Islet precursor cell (in vitro differentiated cells): ENCODE measurements at places on chromosomes 4 and X.

- DNase-seq: peak; percentile 71
Observed at GRCh38 chr4:104421566-104421965, 73.1 kb downstream of the CXXC4 start.

- DNase-seq: no peak
Observed at GRCh38 chrX:113195949-113196348, 355.3 kb upstream of the AMOT start.

- peak; percentile 94 for DNase-seq
Observed at GRCh38 chr4:10173754-10174749, 57.5 kb upstream of the WDR1 start.

- no peak for DNase-seq
Observed at GRCh38 chrX:113274791-113275190, 434.2 kb upstream of the AMOT start.

DNA sequence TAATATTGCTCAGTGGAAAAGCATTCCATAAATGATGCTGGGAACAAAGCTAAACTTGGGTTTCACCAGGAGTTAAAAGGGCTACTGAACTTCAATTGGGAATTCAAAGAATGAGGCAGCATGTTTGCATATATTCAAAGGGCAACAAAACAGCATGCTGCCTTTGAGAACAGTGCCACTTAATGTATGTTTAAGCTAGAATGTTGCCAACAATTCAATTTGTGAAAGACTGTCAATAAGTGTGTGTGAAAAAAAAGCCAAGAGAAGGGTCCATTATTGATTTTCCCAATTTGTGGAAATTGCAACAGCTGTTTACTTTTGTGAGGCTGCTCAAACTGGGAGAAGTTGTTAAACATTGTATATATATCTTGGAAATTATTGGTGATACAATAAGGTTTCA, 701.9 kb upstream of the ACTRT1 start:
- DNase-seq: no peak

GRCh38 chrX:27463187-27463586, at the start of gene PPP4R3C:
Gene PPP4R3C, minus strand, starts transcription at chrX:27463341. Its CDS starts 45 bp downstream, at chrX:27463296.
- DNase-seq: no peak

DNA sequence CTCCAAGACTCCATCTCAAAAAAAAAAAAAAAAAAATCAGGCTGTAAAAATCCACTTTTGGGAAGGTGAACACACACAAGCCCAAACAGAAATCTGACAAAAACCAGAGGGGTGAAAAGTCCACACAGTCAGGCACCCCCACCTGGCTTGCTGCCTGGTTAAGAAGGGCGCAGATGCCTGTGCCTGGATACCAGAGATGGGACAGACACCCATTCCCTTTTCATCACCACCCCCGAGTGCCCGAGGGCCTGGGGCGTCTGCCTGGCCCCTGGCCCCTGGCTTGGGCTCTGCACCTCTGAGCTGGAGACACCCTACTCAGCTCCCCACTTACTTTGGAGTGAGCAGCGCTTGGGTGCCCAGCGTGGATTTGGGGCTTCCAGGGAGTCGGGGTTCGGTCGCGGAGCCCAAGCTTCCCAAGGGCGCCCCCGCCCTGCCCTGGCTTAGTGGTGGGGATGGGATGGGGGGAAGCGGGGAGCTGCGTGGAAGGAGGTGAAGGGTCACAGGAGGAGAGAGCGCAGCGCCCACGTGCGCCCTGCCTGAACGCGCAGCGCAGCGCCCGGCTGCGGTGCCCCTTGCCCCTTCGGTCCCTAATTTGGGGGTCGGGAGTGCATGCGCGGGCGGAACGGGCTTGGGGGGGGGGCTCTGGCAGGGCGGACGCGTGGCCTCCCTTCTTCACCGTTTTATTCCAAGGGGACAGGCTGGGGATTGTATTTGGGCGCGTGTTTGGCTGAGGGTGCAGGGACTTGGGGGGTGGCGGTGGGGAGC, 11.3 kb downstream of the SHOX start:
- DNase-seq: no peak

GRCh38 chrX:69179380-69179911, 14.2 kb upstream of the PJA1 start:
- DNase-seq: peak; percentile 62

DNA sequence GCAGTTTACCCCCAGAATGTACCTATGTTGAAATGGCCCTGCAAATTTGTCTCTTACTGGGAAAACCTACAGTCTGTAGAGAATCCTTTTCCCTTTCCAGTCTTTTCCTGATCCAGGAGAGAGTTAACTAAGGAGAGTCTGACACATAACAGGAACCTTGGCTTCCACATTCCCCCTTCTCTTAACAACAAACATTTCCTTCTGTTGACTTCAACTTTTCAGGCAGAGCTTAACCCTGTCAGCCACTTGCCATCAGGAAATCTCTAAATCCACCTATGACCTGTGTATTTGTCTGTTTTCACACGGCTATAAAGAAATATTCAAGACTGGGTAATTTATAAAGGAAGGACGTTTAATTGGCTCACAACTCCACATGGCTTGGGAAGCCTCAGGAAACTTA, 45.6 kb upstream of the GPR78 start:
- no peak for DNase-seq

DNA sequence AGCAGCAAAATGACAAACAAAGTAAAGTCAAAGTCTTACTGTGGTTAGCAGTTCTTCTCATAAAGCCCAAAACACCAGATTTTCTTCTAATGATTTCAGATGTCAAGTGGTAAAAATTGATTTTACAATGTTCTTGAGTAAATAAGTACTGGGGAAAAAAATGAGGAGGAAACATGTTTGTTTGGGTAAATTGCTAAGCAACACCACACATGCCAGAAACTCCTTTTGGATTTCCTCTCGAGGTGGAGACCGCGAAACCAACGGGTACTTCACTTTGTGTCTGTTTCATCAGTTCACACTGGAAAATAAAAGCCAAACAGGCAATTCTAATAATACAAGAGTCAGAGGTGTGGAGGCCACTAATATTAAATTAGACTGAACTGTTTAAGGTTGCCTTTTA, 4.6 kb upstream of the PKD2 start:
- no peak for DNase-seq

- DNase-seq: no peak
Observed at GRCh38 chr4:128299848-128300247, 12.2 kb upstream of the PGRMC2 start.

DNA sequence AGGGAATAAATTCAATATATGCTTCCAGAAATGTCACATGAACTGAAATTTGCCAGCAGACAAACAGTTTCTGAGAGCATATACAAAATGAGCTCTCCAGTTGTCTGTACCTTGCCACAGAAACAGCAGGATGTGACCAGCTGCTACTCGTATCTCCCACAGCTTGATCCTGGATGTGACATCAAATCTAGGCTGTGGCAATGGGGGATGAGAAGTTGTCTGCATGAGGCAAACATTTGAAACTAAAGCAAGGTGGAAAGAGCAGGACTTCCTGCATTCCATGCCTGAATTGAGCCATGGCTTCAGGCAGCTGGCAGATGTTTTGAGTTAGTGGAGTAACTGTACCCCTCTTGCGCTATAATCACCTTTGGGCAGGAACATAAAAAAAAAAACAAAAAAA, 1724.0 kb downstream of the RPA4 start:
- DNase-seq: peak; percentile 58

- no peak for DNase-seq
Observed at GRCh38 chr4:179027569-179027968, 1585.3 kb upstream of the AGA start.

DNA sequence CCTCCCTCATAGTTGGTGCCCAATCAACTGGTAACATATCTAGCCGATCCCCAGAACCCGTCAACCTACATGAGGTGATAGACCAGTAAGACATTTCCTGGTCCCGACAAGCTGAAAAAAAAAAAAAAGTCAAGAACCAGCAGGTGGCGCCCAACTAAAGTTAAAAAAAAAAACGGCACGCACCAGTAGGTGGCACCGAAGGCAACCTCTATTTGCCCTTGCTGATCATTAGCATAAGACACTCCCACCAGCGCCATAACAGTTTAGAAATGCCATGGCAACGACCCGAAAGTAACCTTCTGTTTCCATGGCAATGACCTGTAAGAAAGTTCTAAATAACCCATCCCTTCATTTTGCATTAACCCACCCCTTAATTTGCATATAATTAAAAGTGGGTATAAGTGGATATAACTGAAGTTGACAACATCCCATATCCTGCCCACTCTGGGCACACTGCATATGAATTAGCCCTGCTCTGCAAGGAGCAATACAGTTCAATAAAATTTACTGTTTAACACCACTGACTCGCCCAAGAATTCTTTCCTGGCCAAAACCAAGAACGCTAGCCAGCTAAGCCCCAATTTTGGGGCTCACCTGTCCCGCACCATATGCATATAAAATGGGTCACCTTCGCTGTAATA, 83.9 kb upstream of the SPANXB1 start:
- DNase-seq: peak; percentile 67

GRCh38 chrX:119636419-119636818, 30.2 kb upstream of the NKRF start:
- DNase-seq: no peak

GRCh38 chrX:119423631-119424030, 24.5 kb downstream of the SLC25A43 start:
- DNase-seq: no peak

GRCh38 chr4:153189016-153189801, 15.0 kb upstream of the TRIM2 start:
- DNase-seq: peak; percentile 71

DNA sequence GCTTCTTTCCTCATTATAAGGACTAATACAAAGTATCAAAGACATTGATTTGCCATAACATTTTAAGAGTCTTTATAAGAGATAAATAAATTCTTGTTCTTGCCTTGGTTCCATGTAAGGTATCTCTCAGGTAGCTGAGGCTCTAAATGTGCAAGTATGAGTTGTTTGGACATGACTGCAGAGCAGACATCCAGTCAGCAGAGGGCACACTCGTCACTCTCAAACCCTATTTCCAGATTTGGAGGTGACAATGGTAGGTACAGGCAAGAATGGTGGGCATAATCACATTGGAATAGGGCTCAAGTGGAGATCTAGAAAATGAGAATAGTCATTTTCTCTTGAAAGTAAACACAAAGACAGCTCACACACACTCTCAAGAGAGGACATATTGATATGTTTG, 133.3 kb upstream of the ZIC3 start:
- no peak for DNase-seq

GRCh38 chrX:110836001-110836400, 40.4 kb upstream of the CHRDL1 start:
- no peak for DNase-seq

DNA sequence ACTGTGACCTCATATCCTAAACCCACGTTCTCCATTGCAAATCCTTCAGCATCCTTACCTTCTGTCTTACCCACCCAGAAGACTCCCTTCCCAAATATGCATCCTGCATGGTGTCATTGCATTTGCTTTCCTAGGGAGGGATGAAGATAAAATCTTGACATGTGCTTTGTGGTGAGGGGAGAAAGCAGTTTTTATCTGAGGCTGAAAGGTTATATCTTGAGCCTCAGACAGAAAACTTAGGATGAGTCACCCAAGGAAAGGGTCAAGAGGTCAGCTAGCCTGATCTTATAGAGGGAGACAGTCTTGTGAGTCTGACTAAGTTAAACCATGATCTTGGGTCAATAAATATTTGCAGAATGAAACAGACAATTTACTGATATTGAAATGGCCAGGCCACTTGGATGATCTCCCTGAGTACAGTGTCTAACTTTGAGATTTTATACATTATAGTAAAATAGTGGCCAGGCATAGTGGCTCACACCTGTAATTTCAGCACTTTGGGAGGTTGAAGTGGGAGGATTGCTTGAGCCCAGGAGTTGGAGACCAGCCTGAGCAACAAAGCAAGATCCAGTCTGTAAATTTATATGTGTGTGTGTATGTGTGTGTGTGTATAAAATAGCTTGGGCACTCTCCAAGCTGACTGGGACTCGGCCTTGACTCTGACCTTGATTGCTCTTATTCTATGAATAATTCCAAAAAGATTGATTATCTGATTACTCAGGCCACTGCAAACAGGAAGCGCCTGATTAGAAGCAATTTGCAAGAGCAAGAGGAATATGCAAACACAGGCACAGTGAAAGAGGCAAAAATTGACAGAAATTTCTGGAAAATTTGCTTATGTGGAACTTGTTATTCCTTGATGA, 15.4 kb upstream of the FAM9C start:
- DNase-seq: peak; percentile 73

DNA sequence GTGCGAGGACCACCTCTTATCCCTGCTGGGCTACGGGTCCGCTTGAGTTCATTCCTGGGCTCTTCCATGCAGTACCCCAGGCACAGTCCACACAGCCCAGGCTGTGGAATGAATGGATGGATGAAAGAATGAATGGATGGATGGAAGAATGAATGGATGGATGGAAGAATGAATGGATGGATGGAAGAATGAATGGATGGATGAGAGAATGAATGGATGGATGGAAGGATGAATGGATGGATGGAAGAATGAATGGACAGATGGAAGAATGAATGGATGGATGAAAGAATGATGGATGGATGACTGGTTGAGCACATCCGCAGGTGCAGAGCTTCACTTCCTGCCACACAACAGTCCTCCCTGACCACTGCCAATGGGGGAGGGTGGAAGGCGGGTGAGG, 28.2 kb downstream of the ACOX3 start:
- no peak for DNase-seq

DNA sequence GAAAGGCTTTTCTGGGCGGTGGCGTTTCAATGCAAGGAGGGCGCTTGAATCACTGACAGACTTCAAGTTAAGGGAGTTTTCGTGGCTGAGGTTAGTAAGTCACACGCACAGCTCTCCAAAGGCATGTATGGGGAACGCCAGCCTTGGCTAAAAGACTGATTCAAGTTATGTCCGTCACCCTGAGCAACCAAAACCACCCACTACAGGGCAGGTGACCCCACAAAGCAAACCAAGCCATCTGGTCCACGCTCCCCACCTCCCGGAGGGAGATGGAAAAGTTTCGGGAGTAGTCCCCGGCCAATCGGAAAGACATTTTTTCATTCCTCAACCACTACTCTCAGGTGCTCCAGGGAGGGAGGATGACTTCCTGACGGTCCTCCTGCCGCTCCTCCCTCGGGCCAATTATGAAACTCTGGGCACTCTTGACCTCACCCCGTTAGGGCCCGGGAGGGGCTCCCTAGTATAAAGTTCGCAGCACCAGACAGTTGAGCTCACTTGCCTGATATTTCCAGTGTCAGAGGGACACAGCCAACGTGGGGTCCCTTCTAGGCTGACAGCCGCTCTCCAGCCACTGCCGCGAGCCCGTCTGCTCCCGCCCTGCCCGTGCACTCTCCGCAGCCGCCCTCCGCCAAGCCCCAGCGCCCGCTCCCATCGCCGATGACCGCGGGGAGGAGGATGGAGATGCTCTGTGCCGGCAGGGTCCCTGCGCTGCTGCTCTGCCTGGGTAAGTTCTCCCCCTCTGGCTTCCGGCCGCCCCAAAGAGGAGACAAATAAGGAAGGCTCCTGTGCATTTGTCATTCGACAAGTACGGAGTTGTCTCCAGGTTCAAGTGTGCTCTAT, at the start of gene EREG:
TSS of gene EREG (plus strand) at position 494 of the 840 bp plus-strand sequence. CDS start at position 658, 164 bp downstream.
- DNase-seq: peak; percentile 78

DNA sequence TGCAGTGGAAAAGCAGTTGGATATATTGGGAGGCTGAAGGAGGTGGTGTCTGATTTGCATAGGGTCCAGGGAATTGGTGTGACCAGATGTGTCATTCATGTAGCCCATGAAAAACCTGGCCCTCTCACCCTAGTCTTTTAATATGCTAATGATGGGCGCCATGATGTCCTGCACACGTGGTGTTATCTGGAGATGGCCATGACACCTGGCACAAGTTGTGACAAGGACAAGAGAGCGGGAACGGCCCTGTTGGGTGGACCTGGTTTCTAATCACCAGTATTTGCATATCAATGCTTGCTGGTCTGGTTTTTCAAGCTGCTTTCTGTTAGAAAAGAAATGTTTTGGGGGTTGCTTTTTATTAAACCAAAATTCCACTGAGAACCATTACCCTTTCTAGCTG, 87.4 kb downstream of the ZXDA start:
- no peak for DNase-seq
